Suppressor macrophage treated with lipopolysaccharide for 4 hours (primary cell): ENCODE measurements at places on chromosomes 13 and 19.

DNA sequence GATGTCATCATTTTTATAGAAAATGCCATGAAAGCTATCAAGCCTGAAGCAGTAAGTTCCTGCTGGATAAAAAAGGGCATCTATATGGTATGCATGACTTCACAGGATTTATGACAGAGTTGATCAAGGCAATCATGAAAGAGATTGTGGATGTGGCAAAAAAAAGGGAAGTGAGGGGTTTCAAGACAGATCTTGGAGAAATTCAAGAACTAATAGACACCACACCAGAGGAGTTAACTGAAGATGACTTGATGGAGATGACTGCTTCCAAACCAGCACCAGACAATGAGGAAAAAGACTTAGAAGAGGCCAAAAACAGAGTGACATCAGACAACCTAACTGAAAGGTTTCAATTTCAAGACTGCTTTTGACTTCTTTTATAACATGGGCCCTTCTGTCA, 691.1 kb upstream of the SLC10A2 start:
- no peak for DNase-seq

- DNase-seq: no peak
Measured at GRCh38 chr19:33705090-33705847, 83.5 kb downstream of the CHST8 start.

DNA sequence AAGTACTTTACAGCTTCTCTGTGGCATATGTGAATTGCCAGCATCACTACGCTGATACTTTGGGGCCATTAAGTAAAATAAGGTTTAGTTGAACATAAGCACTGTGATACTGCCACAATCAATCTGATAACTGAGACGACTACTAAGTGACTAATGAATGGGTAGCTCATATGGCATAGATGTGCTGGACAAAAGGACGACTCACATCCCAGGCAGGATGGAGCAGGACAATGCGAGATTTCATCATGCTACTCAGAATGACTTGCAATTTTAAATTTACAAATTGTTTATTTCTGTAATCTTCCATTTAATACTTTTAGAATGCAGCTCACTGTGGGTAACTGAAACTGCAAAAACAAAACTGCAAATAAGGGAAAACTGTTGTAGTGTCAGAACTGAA, 13.6 kb downstream of the CCDC122 start:
- no peak for DNase-seq

- DNase-seq: no peak
Measured at GRCh38 chr13:91292630-91293221, 54.8 kb upstream of the MIR17HG start.

- DNase-seq: peak; percentile 43
Measured at GRCh38 chr19:6685962-6686627, 16.1 kb upstream of the TNFSF14 start.

DNA sequence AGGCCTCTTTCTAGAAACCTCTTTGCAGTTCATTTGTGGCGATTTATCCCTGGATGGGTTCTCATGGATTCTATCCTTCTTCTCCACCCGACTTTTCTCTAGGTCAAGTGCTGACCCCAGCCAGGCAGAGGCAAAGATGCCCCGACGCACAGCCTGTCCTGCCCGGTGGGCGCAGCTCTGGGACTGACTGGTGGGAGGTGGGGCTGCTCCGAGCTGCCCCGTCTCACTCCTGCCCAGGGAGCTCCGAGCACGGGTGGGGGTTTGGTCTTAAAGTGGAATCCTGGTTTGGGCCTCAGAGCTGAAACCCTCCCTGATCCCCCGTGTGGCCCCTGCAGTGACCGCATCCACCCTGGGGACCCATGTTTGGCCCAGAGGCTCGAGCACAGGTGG, 44.5 kb downstream of the GAS6 start:
- no peak for DNase-seq
